ENCODE measurements at places on chromosomes 4 and X.
A peak's percentile ranks its signal among the peaks of the same experiment; 100 is the strongest.

DNA sequence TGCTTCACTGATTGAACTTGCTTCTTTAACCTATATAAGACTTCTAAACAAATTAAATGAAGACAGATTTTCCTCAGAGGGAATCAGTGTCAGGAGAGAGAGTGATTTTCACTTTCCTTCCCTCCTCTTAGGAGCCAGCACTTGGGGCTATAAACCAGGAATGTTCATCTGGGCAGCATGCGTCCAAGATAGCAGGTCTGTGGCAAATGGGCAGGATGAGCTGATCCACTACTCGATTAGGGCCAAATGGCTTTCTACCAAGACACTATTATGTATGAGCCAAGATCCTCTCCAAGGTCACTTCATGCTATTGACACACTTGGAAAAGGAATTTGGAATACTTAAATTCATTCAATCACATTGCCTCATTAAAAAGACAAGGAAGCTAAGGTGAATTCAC lies 203.9 kb upstream of the GRID2 start:
- no peak for DNase-seq

DNA sequence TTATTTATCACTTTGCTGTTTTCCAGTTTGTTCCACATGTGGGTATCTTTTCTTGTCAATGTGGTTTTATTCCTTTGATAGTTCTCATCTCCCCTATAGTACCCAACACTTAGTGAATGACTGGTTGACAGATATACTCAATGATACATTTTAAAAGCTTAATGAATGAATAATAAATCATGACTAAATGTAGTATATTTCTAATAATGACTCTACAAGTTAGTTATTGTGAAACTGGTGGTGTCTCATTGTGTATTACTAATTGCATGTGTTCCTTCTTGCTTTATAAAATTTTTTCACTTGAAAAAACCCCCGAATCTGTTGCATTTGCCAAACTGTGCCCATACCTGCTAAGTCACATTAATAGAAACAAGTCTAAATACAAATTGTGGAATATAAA lies 95.4 kb downstream of the MBNL3 start:
- DNase-seq: no peak

GRCh38 chrX:20452487-20452886 lies 185.8 kb upstream of the RPS6KA3 start:
- no peak for DNase-seq

DNA sequence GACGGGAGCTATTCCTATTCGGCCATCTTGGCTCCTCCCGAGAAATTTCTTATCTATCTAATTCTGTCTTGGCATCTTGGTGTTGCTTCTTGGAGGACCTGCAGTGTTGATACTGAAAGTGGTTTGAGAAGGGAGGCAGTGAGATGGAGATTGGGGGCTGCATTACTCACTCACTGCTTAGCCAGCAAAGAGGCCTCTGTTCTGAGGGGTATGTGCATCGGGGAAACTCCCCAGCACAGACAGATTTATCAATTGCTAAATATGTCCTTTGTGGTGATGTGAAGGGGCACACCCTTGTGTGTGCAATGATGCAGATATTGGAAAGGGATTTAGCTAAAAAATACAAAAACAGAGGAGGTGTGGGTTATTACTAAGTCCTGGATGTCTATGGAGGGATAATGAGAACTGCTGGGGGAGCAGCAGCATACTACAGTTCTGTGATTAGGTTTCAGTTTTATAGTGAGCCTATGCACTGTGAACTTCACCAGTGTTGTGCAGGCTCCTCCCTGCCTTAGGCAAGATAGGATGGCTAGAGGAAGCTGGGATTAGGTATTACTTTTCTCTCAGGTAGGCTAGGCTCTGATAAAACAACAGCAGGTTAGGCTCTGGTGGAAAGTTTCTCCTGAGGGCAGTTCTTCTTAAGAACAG lies 279.0 kb downstream of the HS3ST1 start:
- DNase-seq: no peak

DNA sequence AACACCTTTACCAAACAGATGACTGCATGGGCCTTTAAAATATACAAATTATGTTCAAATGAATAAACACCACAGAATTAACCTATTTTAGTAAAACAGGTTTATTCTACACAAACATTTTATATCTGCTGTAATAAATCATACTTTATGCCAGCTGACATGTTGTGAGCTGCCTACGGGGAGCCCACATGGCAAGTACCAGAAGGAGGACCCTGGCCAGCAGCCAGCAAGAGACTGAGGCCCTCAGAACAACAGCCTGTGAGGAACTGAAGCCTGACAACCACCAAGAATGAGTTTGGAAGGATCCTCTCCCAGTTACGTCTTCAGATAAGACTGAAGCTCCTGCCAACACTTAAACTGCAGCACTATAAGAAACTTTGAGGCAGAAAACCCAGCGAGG lies 377.0 kb downstream of the PDGFC start:
- no peak for DNase-seq

- DNase-seq: no peak
Measured at GRCh38 chrX:37347420-37347819, 1.7 kb upstream of the PRRG1 start.

GRCh38 chr4:147477439-147477838 lies 3.5 kb upstream of the EDNRA start:
- no peak for DNase-seq

DNA sequence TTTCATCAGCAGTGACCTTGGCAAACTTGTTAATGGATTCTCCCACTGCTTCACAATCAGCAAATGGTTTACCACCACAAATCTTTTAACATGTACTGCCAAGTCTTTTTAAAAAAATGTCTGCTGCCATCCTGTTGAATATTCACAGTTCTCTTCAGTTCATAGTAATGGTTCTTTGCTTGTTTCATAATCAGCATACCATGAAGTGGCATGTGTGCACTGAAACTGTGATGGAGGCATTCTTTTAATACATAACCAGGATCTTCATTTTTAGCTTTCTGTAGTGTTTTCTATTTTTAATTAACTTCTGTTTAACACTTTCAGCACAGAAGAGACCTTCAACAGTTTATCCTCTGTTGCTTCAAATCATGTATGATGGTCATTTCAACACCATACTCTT lies 230.1 kb upstream of the ARSJ start:
- no peak for DNase-seq

- DNase-seq: no peak
Measured at GRCh38 chr4:129532573-129532972, 436.6 kb downstream of the C4orf33 start.

DNA sequence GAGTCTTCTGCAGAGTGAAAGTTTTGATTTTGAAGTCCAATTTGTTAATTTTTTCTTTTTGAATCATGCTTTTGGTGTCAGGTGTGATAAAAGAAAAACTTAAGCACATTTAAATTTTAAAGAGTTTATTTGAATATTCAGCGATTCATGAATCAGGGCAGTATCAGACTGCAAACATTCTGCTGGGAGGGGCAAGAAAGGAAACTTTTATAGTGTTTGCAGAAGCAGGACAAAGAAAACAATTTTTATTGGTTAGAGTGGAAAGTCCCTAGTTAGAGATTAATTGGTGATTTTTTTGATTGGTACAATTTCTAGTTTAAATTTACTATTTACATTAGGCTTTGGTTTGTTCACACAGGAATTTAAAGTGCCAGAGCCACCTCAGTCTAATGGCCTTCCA lies 1.5 kb upstream of the DIPK2B start:
- no peak for DNase-seq

DNA sequence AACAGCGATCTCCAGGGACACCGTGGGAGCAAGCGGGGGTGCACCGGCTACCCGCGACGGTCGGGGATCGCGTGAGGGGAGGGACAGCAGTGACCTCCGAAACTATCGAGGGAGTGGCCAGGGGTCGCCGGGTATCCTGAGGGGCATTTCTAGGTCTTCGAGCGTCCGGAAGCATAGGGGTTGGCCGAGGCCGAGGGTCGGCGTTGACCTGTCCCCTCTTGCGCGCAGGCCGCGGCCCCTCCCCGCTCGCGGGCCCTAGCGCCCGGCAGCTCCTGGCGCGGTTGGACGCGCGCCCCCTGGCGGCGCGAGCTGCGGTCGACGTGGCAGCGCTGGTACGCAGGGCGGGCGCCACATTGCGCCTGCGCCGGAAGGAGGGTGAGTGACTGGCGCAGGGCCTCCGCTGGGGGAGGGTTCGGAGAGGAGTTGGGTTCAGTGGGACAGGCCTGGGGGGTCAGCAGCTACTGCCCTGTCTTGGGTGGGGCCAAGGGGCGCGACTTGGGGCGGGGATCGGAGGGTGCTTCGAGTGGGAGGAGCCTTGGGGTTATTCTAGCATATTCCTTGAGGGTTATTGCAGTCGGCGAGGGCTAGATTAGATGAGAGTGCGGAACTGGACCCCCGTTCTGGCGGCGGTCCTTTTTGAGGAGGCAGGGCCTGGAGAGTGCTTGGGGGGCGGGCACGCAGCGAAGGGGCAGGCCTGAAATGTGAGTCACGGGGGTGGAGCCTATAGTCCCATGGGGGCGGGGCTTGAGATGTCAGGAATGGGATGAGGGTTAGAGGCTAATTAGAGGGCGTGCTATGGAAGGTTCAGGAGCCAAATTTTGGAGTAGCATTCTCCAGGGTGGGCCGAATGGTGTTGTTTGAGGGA lies 1.2 kb downstream of the MAGIX start:
- peak; percentile 83 for DNase-seq

GRCh38 chr4:122666527-122667245 lies 45.8 kb upstream of the IL21 start:
- no peak for DNase-seq

GRCh38 chrX:28324321-28324721 lies 262.9 kb upstream of the IL1RAPL1 start:
- DNase-seq: no peak

Measured in activated T-cell treated with anti-CD3 and anti-CD28 coated beads, Interleukin-2, amount 50 U/mL, for 1 hour (primary cell).